Activated naive CD8-positive, alpha-beta T cell treated with anti-CD3 and anti-CD28 coated beads, Interleukin-2, amount 10 ng/mL, durations not matched to agents 7 days and 5 days (primary cell): ENCODE measurements at places on chromosomes 13 and 19. TPM values are rescaled to one million over a fixed set of nuclear protein-coding genes. Genes with fewer than 3 reads are reported as not detected.

- no peak for DNase-seq
Measured at GRCh38 chr13:30151388-30151787, 156.0 kb downstream of the KATNAL1 start.

DNA sequence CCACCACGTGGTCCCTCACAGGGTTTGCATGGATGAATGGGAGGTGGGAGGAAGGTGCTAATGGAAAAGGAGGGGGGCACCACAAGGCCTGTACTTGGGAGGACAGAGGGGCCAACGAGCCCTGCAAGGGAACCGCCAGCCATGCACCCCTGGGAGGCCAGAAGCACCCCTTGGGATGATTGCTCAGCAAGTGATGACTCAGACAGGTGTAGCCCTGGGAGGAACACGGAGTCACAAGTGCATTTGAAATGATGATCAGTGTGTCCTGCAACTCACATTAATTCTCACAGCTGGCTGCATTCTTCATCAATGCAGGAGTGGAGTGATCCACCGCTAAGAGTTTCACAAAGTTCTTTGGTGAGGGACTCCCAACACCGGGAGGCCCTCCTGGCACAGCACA lies 82.8 kb upstream of the ZNF254 start:
- no peak for DNase-seq

GRCh38 chr19:7434391-7434790 lies 54.4 kb downstream of the PEX11G start:
- no peak for DNase-seq

Gene ZNF440
- 16.5 TPM for total RNA-seq

GRCh38 chr13:60001889-60002288 lies 161.8 kb downstream of the DIAPH3 start:
- DNase-seq, result no peak

Gene MEIS3
- not detected for total RNA-seq

DNA sequence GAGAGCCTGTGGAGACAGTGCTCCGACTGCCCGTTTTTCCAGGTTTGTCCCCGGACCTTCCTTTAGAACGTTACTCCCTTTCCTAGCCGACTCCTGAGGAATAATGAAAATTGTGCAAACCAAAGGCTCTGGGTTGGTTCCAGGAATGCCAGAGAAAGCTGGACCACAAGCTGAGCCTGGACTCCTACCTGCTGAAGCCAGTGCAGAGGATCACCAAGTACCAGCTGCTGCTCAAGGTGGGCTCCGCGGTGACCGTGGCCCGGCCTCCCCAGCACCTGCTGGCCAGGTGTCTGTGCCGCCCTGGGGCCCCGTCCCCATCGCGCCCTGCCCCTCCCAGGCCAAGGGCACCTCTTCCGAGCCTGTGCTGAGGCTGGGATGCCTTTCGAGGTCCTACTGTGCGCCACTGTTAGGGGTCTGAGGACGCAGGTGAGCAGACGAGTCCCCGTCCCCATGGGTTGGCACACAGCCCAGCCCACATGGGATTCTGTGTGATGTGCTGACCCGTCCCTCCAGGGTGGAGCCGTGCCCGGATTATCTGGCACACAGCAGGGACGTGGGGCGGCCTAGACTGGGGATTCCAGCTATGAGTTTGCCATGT lies 20.5 kb upstream of the F7 start:
- DNase-seq, result no peak

Gene PSG4
- not detected for total RNA-seq

Gene CYP4F2
- total RNA-seq, result 0.33 TPM

DNA sequence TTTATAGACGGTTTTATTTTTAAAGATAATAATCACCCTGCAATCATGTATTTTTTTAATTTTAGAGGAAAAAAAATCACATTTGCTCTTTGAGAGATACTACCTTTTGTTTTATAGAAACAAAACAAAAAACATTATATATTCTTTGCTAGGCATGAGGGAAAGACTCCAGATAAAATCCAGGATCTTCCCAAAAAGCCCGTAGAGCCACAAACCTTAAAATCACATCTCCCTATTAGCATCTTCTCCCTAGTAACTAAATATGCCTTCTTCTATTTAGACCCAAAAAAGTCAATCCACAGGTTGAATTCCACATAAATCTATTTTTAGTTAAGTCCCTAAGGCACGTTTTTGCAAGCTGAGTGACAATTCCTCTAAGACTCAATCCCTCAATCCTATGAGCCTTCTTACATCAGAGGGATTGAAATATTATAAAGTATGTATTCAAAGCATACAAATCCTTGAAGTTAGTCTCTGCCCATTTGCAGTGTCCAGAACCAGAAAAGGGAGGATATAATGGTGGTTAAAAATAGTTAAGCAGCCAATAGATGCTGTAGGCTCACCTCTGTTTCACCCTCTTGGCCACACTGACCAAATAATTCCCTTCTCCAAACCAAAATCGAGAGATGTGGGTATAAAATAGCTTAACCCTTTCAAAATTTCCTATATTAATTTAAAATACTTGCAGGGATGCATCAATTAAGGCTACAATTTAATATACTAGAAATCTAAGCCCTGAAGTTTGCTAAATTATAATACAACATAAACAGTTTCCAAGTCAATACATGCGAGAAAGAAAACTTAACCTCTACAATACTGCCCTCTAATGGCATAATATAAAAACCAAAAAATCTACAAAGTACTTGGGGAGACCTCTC lies 64.0 kb downstream of the SERP2 start:
- DNase-seq, result no peak

Gene NCCRP1
- not detected for total RNA-seq

GRCh38 chr19:13505761-13506470 lies 363 bp downstream of the CACNA1A start:
- DNase-seq, result peak; percentile 54

DNA sequence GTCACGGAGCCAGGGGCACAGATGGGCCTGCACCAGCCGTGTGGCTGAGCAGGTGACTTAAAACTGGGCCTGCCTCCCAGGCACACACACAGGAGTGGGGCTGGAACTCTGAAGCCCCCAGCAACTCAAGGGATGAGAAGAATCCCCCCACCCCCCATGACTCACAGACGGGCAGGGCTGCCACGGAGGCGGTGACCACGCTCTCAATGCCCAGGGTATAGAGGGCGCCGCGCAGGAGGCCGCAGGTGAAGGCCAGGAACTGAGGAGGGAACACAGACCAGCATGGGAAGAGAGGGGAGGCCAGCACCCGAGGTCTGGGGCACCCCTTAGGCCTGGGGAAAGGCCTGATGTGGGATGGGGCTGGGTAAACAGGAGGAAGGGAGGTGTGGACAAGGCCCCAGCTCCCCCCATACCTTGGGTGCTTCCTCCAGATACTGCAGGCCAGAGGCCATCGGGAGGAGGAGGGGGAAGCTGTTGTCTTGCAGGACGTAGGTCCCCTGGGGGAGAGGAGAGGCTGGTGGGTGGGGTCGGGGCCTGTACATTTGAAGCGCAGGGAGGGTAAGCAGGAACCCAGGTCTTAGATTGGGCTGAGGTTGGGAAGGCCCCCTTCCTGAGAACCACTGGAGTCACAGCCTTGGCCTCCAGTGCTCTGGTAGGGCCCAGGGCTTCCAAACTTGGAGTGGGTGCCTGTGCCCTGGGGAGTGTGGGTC lies 3.1 kb upstream of the NKPD1 start:
- no peak for DNase-seq

Gene FGF14
- total RNA-seq, result not detected

DNA sequence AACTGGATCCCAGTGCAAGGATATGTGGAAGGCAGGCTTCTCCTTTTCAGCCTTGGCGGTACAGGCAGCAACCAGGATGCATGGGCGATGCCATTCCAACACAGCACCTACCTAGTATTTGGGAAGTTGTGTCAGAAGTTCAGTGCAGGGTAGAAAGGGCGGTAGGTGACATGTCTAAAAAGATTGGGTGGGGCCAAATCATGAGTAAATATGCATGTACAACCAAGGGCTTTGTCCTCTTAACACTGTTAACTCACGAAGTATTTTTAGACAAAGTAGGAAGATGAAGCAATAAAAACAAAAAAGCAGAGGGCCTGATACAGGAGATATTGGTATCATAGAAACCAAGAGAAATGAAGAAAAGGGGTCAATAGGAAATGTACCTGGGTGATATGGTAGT lies 392.1 kb downstream of the MYO16 start:
- DNase-seq, result no peak

DNA sequence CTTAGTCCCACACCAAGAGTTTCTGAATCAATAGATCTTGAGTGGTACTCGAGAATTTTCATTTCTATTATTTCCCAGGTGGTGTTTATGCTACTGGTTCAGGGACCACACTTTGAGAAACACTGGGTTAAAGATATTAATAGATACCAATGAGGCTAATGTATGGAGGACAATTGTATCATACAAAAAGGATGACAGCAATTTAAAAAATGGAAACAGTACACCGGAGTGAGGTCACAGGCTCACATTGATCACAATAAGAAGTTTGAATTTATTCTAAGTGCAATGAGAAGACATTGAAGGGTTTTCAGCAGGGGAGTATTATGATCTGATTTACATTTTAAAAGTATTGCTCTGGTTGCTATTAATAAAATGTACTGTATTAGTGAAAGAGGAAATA lies 488.3 kb downstream of the PCDH17 start:
- DNase-seq, result no peak

DNA sequence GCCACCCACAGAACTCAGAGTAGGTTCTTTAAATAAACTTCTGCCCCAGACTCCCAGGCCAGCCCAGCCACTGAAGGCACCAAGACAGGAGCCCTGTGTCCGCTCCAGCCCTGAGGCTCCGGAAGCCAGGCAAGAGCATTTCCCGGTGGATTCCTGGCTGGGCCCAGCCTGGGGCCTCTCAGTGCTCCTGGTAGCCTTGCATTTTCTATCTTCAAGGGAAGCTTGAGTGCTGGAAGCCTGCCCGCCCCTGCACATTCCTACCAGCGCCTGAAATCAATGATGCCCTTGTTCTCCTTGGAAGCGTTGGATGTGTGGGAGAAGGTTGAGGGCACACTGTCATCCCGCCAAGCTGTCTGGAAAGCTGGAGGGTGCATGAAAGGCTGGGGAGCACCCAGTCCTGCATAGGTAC lies 70.3 kb downstream of the ALOX5AP start:
- DNase-seq, result no peak

Gene REEP6
- 2.8 TPM for total RNA-seq

Gene ATP4A
- not detected for total RNA-seq

DNA sequence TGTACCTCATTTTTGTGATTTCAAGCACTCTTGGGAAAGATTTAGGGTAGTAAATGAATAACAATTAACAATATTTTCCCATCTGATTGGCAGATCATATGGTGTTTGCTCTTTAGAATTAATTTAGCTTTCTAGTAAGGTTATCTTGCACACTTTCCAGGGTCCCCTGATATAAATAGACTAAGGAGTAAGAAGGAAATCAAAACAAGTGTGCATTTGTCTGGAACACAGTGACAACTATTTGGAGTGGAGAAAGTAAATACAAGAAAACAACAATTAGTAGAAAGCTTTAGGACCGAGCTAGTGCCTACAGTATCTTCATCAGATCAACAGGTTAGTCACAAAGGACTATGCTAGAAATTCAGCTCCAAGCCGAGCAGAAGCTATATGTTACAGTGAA lies 429.5 kb downstream of the COG6 start:
- DNase-seq, result no peak

Gene CACNA1A
- total RNA-seq, result 0.91 TPM

DNA sequence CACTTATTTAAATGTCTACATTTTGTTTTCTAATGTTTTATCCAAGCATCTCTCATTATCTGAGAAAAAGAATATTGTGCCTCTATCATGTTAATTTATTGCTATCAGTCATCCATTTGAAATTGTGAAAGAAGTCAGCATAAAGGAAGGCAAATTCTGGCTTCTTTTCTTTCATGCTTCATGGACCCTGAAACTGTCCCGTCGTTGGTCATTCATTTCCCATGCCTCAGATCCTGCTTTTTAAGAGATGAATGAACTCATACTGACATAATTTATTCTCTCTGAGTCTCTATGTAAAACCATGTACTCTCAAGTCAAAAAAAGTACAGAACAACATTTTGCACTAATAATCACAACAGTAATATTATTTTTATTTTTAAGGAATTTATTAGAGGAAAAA lies 2512.0 kb downstream of the PCDH9 start:
- no peak for DNase-seq

DNA sequence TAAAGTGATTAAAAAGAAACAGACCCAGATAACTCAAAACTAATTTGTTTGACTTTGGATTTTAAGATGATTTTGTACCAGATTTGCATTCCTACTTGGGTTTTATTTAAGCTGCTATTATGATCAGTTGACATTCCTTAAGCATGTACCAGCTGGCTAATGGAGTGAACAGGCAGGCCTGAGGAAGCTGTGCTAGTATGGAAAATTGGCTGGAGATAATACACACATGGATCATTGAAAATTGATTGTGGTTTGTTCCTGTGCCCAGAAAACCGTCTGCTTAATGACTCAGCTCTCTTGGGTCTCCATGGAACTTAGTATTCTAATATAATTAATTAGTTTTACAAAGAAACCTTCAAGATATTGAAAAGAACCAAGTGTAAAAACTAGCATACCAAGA lies 22.6 kb downstream of the POLR1D start:
- DNase-seq, result no peak

DNA sequence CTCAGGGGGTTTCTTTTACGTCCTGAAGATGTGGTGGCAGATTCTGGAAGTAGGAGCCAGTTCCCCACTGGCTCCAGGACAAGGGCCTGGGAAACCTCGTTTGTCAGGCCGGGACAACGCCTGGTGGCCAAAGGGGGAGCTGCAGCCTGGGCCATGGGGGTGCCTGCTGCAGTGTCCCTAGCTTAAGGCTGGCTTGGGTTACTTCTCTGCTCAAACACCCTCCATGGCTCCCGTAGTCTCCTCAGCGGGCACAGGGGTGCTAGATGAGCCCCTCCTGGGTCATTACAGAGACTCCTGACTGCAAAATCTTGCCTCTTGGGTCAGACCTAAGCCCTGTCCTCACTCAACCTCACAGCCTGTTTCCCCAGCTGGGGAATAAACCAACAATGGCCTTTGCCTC lies 14.7 kb downstream of the CILP2 start:
- DNase-seq, result no peak

DNA sequence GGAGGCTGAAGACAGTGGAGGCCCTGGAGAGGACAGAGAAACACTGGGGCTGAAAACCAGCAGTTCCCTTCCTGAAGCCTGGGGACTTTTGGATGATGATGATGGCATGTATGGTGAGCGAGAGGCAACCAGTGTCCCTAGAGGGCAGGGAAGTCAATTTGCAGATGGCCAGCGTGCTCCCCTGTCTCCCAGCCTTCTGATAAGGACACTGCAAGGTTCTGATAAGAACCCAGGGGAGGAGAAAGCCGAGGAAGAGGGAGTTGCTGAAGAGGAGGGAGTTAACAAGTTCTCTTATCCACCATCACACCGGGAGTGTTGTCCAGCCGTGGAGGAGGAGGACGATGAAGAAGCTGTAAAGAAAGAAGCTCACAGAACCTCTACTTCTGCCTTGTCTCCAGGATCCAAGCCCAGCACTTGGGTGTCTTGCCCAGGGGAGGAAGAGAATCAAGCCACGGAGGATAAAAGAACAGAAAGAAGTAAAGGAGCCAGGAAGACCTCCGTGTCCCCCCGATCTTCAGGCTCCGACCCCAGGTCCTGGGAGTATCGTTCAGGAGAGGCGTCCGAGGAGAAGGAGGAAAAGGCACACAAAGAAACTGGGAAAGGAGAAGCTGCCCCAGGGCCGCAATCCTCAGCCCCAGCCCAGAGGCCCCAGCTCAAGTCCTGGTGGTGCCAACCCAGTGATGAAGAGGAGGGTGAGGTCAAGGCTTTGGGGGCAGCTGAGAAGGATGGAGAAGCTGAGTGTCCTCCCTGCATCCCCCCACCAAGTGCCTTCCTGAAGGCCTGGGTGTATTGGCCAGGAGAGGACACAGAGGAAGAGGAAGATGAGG lies 1.5 kb downstream of the PPP1R15A start:
- no peak for DNase-seq

- DNase-seq, result peak; percentile 48
Measured at GRCh38 chr19:40424637-40425449, 949 bp downstream of the SERTAD1 start.

Gene MYH14
- total RNA-seq, result not detected

Gene KIR3DL1
- 0.23 TPM for total RNA-seq
